ENCODE measurements at places on chromosomes 2 and 18.

GRCh38 chr2:154125891-154126290, 254.2 kb downstream of the GALNT13 start:
- DNase-seq = no peak

DNA sequence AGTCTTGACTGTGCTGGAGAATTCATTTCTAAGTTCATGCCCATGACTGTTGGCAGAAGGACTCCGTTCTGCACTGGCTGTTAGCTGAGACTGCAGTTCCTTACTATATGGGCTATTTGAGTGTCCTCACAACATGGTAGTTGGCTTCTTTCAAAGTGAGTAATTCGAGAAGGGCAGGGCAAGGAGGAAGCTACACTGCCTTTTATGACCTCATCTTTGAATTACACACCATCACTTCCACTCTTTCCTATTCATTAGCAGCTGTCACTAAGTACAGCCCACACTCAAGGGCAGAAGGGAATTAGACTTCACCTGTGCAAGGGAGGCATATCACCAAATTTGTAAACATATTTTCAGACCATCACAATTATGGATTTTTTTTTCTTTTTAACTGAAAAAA, 55.9 kb upstream of the EPAS1 start:
- DNase-seq = no peak

DNA sequence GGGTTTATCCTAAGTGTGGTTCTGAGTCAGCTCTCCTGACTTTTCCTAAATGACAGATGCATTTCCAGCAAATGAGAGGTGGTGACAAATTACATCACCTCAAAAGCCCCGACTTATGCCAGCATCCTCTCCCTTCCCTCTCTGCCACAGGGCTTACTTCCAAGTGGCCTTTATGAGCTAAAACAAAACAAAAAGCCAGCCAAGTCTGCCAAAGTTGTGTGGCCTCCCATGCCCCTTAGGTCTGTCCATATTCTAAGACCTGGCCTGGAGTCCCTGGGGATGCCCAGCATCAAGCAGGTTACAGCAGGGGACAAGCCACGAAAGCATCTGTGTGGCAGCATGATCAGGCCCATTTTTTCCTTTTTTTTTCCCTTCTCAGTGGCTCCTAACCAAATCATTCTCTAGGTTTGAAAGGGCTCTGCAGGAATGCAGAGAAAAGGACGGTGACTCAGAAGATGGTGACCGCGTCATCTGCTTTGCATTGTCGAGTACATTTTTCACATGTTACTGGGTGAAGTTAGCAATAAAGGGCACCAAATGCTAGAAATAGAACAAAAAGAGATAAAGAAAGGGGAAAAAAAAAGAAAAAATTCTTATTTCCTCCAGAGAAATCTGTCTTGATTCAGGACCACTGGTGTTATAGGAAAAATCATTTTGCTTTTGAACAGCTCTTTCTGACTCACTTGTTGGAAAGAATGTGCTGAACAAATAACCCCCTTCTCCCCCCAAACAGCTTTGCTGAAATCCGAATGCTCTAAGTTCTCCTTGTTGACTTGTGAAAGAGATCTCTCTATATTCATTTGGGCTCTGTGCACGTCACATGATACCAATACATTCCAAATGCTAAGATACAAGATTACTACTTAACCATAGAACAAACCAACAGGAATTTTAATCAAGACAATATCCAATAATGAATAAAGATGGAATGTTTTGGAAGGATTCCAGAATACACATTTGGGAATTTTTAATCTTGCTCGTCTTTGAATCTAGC, 178.7 kb downstream of the EN1 start:
- no peak for DNase-seq

GRCh38 chr2:219704878-219705277, 77.4 kb downstream of the SLC4A3 start:
- no peak for DNase-seq

GRCh38 chr2:25215232-25215631, 46.9 kb upstream of the POMC start:
- no peak for DNase-seq

GRCh38 chr2:23330214-23330613, 54.8 kb upstream of the KLHL29 start:
- DNase-seq = no peak

GRCh38 chr2:160144280-160144990, 55.6 kb downstream of the ITGB6 start:
- DNase-seq = no peak

DNA sequence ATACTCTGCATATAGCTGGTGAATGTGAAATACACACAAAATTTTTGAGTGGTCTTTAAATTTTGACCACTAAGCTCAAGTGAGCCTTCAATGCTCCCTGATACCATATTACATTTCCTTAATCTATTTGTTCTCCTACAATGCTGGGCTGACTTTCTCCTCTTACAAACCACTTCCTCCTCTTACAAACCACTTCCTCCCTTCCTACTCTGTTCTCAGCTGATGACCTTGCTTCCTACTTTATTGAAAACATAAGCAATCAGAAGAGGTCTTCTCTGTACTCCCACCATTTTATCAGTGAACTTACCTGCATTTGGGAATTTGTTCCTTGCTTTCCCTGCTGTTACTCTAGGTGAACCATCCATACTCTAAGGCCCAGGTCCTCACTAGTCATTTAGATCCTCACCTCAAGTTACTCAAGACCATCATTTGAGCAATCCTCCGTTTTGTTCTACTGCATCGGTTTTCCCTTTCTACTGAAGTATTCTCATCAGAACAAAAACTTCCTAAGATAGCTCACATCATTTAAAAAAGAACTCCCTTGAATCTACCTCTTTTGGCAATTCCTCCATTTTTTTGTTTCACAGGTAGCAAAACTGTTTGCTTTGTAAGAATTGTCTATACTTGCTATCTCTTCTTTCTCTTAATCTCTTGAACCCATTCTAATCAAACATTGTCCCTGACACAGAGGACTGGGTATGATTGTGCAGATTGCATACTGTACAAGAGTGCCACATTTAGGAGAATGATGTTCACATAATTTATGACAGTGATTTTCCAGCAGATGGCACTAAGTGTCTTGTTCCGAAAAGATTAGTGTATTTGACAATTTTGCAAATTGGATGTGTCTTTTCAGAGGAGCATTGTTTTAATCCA, 96.5 kb downstream of the EPB41L5 start:
- DNase-seq = peak; percentile 36

DNA sequence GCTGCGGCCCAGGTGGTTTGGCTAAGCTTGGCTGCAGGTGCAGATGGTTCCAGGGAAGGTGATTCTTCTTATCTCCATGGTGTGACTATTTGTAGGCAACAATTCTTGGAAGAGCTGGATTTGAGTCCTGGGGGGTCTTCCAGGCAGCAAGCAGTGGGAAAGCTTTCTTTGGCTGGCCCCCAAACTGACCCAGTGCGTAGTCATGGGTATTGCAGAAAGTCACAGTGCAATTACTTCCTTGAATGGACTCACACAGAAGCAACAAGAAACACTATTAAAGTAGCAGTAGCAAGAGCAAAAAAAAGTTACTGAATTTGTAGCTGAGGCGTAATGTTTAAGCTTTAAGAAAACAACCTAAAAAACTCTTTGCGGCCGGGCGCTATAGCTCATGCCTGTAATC, 293.6 kb upstream of the ATP5MC3 start:
- DNase-seq = no peak

DNA sequence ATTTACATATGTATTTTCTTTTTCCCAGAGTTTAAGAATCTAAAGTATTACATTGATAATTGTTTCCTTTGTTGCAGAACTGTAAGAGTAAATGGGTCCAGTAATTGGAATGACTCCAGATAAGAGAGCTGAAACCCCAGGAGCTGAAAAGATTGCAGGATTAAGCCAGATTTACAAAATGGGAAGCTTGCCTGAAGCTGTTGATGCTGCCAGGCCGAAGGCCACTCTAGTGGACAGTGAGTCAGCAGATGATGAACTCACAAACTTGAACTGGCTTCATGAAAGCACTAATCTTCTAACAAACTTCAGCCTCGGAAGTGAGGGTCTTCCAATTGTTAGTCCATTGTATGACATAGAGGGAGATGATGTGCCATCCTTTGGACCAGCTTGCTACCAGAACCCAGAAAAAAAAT, 183.8 kb upstream of the STON1 start:
- no peak for DNase-seq

GRCh38 chr2:28300485-28301341, 91.9 kb upstream of the FOSL2 start:
- no peak for DNase-seq

GRCh38 chr2:239198221-239198620, 202.6 kb downstream of the HDAC4 start:
- DNase-seq = no peak

- no peak for DNase-seq
These were observed 32.2 kb downstream of the KCTD18 start for GRCh38 chr2:200477667-200478131.

- no peak for DNase-seq
These were observed 743.3 kb downstream of the SLC4A3 start for GRCh38 chr2:220370764-220371163.

- DNase-seq = no peak
These were observed 521.3 kb upstream of the SALL3 start for GRCh38 chr18:78458356-78458755.

- no peak for DNase-seq
These were observed 17.3 kb downstream of the SPOPL start for GRCh38 chr2:138518860-138519259.

DNA sequence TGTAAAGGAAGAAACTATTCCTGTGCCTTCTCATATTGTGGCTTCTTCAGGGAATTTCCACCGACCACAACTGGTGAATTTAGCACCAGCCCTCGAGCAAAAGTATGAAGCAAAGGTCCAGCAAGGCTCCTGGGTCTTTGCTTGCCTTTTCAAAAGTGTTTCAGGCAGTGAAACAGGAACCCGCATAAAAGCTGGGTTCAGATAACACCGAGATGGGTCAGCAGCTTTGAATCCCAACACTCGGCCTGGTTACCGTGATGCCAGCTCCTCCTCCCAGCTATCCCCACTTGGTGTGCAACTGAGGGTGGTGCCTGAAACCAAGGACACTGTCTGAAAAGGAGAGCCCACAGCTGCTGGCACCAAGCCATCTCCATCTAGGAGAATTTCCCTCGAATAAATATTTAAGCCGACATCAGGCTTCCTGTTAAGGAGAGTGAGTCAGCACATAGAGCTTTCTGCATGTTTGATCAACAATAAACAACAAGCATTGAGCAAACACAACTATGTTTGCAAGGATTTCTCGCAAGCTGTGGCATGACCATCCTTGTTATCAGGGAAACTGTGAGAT, 69.5 kb downstream of the ANTXR1 start:
- no peak for DNase-seq

DNA sequence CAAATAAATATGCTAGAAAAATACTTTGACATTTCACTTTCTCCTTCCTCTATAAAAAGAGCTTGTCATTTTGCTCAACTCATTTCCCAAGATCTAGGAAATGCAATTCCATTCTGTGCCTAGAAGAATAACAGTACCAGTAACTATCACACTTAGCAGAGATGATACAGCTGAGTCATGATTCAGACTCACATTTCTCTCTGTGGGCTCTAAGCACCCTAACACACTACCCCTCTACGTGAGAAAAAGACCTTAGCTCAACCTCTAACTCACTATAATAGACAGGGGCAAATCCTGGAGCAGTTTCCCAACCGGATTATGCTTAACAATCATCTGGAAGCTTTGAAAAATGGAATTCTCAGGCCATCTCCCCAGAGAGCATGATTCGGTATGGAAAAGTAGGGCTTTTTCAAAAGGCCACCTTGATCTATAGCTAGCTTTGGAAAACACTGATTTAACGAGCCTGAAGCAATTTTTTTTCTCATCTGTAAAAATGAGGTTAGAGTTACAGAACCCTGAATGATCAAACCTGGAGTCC, 1312.3 kb upstream of the PIK3C3 start:
- DNase-seq = no peak

- no peak for DNase-seq
These were observed 5.4 kb upstream of the ANTXR1 start for GRCh38 chr2:69007603-69008002.

DNA sequence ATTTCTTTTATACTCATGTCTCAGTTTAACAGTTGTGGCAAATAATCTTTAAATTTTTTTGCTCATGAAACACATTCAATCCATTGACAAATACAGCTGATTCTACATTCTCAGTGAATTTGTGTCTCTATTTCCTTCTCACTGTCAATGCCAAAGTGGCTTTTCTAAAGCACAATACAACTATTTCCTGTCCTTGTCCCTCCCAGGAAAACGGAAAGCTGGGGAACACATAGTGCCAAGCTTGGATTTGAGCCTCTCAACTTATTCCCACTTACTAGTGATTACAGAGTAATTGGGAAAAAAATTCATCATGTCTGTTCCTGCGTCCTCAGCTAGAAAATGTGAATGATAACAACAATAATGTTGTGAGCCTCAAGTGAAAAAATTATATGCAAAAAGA, 899.7 kb upstream of the CDH2 start:
- DNase-seq = no peak

DNA sequence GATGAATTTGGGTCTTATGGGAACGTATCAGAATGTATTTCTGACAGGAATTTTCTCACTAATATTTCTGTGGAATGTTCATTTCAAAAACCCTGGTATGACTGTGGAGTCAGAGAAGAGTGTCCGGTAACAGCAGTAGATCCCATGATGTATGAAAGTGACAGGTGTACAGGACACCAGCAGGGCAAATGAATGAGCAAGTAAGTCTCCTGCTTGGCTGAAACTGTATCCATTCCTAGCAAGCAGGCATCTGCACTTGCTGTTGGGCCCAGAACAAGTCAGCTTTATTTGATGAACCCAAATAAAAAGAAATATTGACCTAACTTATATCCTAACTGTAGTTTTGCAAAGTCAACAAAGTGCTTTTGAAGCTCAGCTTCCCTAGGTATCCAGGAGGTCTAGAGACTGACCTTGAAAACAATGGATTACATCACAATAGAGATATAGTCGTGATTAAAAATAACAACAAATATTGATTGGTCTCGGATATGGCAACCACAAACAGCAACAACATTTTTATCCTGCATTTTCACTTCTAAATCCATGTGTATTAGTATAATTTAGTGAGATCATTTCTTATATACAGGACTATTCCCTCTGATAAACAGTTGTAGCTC, 37.6 kb downstream of the NXPH2 start:
- DNase-seq = no peak

GRCh38 chr18:48889981-48890762, 60.6 kb downstream of the SMAD7 start:
- DNase-seq = no peak

- no peak for DNase-seq
These were observed 141.9 kb downstream of the LYPD6B start for GRCh38 chr2:149180226-149180875.

DNA sequence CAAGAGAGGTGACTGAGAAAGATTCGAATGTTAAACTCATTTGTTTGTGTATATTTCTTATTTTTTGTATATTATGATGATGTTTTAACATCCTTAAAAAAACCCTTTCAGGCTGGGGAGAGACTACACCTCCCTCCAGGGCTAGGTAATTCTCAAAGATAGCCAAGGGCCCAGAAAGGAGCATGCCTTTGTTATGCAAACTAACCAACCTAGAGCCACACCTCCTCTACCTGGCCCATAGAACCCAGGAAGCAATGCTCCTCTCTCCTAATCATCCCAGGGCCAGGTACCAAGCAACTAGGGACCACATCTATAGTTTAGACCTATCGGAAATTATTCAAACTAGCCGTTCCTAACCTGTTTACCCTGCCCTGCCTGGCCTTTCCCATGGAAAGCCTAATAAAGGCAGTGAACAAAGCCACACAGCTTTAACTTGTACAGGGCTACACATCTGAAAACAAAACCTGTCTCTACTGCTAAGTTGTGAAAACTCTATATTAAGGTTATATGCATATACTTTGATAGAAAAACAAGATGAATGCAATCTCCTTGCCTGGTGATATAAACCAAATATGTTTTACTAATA, 79.7 kb downstream of the COLEC12 start:
- DNase-seq = no peak

GRCh38 chr2:69013840-69014821, 1.2 kb downstream of the ANTXR1 start:
- DNase-seq = no peak
